Stimulated activated CD4-positive, alpha-beta T cell treated with anti-CD3 and anti-CD28 coated beads, TNF-alpha, amount 100 ng/mL, for 4 hours (primary cell): ENCODE measurements at places on chromosomes 5 and 9.

DNA sequence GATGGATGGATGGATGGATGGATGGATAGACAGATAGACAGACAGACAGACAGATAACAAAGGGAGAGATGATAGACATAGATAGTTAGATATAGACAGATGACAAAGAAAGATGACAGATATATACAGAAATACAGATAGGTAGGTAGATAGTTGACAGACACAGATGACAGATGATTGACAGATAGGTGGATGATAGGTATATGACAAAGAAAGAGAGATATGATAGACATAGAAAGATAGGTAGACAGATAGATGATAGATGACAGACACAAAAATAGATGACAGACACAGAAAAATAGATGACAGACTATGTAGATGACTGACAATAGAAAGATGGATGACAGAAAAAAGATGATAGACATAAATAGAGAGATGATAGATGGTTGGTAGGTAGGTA, 200.0 kb upstream of the TAS2R1 start:
- no peak for DNase-seq

DNA sequence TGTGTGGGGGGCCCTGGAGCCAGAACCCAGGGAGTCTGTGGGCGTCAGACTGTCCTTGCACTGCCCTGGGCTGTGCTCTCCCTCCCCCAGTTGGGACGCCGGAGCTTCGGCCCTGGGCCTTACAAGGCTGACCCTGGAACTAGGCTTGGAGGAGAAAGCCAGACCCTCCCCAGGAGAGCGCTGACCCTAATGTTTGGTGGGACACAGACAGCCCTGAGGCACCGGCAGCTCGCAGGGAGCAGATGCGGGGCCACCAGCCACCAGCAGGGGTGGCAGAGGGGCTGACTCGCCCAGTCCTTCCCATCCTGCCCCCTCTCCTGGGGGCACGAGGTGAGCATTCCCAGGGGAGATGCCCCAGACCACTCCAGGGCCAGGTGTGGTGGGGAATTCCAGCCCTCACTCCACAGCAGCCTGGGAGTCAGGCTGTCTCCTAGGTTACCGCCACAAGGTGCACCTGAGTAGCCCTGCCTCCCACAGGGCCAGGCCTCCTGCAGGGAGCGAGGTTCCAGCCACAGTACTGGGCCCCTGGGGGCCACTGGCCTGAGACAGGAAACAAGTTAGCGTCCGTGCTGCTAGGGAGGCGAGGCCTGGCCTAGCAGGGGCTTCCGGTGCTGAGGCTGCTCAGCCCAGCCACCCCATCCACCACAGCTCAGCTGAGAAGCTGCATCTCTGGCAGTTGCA, 134.6 kb downstream of the OLFM1 start:
- no peak for DNase-seq

DNA sequence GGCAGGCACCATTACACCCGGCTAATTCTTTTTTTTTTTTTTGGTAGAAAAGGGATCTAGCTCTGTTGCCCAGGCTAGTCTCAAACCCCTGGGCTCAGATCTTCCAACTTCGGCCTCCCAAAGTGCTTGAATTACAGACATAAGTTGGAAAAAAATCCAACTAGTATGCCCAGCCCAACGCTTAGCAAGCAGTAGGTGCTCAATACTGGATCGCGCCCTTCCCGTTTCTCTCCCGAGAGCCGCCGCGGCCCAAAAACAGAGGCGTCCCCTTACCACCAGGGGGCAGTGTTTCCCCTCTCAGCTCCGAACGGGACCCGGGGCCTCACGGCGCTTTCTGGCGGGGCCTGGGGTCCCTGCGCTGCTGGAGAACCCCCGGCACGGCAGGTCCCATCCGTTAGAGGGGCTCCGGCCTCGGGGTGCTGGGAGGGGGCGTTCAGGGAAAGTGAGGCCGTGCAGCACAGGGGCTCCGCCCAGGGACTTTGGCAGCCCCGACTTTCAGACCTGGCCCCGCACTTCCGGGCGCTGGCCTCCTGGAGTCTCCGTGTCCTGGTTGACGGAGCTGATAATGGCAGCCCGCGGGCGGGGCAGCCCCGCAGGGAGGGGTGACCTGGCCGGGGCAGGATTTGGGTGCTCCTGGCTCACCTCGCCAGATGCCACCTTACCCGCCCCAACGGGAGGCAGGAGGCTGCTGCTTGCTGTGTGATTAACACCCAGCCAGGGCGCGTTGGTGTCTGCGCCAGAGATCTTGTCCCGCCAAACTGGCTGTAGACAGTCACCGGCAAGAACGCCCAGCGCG, 15.2 kb downstream of the PTGES start:
- peak; percentile 81 for DNase-seq

DNA sequence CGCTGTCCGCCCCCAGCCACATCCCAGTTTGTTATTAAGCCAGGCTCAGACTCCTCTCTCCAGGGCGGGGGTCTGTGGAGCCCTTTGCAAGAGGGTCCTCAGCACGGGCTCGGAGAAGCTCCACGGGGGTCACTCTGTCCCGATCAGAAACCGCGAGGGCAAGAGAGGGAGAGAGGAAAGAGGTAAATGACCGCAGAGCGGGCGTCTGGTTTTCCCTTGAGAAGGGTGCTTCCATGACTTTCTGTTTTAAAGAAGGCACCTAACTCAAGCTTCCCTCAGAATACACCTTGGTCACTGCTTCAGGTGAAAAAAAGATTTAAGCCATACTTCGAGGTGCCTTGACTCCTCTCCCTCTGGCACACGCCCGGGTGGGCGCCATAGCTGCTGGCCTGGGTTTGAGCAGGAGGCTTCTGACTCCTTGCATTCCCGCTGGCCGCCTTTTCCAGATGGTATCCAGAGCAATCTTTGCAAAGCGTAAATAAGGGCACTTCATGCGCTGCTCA, 5.8 kb upstream of the TERT start:
- DNase-seq: no peak

GRCh38 chr9:30579810-30580209, 1804.6 kb upstream of the ACO1 start:
- DNase-seq: no peak

DNA sequence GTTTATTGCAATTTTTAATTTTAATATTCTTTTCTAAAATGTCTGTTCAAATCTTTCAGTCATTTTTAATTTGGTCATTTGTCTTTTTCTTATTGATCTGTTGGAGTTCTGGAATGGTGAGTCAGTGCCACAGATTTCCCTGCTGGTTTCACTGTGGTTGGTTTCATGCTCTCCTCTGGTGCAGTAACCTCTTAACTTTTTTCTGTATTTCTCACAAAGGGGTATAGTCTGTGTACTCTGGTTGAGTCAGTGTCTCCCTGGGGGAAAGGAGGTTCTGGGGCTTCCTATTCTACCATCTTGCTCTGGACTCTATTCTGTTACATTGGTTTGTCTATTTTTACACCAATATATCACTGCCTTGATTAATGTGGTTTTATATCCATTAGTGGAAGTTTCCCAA, 178.8 kb downstream of the CSNK1G3 start:
- no peak for DNase-seq

DNA sequence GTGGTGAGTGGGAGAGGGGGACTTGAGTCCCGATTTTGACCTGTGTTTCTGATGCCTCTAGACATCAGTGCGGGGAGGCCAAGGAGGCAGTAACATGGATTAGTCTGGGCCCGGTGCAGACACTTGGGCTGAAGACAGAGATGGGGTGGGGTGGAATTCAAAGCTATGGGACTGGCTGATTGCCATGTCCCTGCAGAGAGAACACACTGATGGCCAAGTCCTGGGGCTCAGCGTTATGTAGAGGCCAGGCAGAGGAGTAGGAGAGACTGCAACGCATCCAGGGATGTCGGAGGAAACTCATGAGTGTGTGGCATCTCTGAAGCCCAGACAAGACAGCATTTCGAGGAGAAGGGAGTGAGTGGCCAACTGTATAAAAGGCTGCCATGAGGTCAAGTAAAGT, 30.1 kb downstream of the PSD2 start:
- DNase-seq: no peak

- DNase-seq: no peak
Measured at GRCh38 chr5:172565931-172566665, 75.0 kb upstream of the NEURL1B start.

DNA sequence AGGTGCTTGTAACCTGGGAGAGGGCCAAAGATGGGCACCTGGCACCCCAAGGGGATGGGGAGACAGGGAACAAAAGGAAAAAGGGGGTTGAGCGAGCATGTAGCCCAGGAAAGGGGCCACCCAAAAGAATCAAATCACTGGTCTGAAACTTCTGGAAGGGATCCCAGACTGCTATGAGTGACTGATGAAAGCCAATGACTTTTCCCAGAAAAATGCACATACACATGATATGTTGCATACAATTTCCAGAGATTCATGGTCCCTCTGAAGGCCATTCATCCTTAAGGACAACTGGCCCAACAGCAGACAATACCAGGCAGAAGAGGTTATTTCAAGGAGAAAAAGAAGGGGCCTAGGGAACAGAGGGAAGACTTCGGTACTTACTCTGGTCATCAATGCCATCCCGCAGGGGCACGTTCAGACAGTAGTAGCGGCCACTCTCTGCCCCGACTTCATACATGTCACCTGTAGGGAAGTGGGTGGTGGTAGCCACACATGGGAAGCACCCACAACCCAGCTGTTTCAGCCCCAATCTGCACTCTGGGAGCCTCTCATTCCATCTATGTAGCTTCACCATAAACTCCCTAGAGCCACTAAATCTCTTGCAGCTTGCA, 8.4 kb downstream of the HDAC3 start:
- DNase-seq: no peak

GRCh38 chr9:15329539-15330109, 22.6 kb upstream of the TTC39B start:
- no peak for DNase-seq

GRCh38 chr5:98846520-98846919, 73.1 kb downstream of the RGMB start:
- no peak for DNase-seq
